ENCODE measurements at places on chromosomes 5 and 9.
A peak's percentile ranks its signal among the peaks of the same experiment; 100 is the strongest.

DNA sequence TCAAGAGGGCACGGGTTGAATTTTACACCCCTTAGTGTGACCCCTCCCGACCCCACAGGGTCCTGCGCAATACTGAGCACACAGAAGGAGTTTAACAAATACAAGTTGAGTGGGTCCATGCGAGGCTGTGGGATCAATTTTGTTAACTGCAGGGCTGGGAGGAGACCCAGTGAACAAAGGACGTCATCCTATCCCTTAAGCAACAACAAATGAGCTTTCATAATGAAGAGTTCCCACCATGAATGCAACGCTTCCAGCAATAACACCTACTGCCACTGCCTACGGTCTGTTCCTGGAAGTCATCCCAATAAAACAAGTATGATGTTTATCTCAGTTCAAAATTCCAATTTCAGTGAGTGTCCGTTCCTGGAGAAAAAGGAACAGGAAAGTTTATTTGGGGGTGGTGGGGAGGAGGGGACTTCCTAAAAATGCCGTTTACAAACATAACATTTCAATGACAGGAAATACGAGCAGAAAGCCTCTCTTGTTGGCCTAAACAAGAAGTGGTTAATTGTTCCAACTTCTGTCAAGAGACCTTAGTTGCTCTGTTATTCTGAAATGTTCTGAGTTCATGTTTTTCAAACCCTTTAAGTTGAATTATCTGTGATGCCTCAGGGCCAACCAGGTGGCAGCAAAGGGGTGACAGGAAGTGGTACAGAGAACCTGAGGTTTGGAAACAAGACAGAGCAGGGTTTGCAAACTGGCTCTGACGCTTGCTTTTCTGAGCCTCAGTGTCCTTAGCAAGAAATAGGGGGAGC, 65.8 kb upstream of the PLPP6 start:
- no peak for DNase-seq

DNA sequence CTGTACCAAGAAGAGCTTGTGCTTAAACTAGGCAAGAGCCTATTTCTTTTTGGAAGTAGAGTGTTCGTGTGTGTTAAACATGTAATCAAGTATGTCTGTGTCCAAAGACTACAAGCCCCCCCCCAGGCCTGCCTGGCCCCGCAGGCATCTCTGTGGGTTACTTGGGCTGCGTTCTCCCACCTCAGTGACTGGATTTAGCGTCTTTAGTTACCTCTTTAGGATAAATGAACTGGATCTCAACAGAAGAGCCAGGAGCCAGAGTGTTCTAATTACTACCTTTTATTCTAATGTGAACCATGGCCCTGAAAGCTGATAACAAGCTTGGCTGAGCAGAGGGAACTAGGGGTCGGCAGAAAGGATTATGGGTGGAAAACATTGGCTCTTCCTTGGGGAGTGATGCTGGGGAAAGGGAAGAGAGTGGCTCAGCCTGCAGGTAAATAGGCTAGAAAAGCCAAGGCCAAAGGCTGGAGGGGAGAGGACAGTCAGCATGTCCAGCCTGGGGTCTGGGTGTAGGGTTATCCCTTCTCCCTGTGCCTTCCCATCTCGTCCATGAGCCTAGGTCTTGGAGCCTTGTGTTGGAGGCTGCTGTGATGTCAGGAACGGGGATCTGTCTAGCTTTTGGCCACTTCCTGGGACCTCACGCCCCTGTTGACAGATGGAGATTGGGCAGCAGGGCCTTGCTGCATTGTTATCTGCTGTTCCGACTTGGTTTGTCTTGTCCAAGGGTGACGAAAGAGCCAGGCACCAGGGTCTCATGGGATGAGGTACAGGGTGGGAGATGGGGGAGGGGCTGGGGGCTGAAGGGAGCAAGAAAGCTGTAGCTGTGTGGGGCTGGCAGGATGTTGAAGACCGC, 11.1 kb downstream of the CD74 start:
- no peak for DNase-seq

GRCh38 chr5:76715736-76716455, at the start of gene F2R:
Gene F2R, plus strand, starts transcription at chr5:76716126. Its CDS starts 182 bp downstream, at chr5:76716308.
- peak; percentile 84 for DNase-seq

DNA sequence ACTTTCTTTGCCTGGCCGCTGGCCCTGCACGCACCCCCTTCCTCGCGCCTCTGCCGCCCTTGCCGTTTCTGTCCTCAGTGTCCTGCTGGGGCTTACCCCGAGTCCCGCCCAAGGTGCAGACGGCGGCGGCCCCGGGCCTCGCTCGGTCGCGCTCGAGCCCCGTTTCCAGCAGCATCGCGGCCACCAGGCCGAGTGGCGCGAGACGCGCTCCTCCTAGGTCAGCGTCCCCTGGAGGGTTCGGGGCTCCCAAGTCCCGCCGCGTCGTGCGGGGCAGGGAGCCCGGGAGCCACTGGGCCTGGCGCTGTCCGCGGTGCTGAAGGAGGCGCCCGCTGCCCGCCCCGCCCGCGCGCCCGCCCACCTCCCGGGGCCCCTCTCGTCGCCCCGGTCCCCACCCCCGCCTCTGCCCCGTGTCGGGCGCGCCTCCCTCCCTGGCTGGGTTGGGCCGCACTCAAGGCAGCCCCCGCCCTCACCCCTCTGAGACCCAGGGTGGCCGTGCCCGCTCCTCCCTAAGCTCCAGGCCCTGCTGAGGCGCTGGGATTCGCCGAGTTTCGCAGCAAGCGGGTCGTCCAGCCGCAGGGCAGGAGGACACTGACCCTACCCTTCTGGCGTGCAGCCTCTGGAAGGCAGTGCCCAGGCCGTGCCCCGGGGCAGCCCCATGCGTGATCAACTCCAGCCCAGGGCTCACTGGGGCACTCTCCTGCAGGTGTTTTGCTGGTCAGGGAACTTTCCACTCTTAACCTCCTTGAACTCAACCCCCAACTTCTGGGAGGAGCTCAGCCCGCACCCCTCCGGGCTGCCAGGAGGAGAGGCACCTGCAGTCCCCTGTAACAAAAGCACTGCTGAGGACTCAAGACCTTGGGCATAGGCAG, at the start of gene LHX3:
TSS of gene LHX3 (minus strand) at position 291 of the 869 bp plus-strand sequence. CDS start at position 175, 116 bp downstream.
- DNase-seq: peak; percentile 31

DNA sequence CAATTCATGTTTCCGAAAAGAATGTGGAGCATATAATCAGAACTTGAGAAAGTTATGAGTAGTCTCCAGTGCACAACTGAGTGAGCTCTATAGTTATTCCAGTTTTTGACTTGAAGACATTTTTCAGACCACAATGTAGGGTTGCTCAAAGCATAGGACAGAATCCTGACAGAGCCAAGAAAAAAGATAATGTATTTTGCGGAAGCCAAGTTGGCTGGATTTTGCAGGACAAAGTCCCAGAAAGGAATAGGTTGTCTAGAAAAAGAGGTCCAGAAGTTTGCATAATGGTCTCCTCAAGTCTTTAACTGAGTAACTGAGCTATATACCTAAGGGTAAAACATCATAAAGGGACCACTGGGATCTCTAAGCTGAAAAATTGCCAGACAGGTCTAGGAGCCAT, 1028.0 kb downstream of the TAF11L14 start:
- DNase-seq: no peak

- DNase-seq: no peak
Observed at GRCh38 chr5:163161512-163161911, 275.9 kb upstream of the CCNG1 start.

- no peak for DNase-seq
Observed at GRCh38 chr5:1118231-1118698, 6.4 kb upstream of the SLC12A7 start.

GRCh38 chr5:171207256-171207847, 101.7 kb upstream of the TLX3 start:
- DNase-seq: peak; percentile 66

DNA sequence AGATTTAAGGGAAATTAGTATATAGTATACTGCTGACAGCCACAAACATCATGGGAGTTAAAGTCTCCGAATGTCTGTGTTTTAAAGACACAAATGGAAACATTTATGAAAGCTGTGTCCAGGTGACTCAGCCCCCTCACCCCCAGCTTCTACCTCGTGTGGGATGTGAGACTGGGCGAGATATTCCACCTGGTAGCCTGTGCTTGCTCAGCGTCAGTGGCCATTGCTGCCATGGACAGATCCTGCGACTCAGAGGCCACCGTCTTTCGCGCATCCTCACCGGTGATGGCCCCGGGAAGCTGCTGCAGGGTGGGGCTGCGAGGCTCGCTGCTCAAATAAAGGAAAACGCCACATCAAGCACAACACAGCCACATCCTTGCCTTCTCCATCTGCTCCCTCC, 31.2 kb upstream of the EXOC3 start:
- DNase-seq: no peak

- no peak for DNase-seq
Observed at GRCh38 chr9:124758061-124758460, 13.1 kb downstream of the NR6A1 start.

DNA sequence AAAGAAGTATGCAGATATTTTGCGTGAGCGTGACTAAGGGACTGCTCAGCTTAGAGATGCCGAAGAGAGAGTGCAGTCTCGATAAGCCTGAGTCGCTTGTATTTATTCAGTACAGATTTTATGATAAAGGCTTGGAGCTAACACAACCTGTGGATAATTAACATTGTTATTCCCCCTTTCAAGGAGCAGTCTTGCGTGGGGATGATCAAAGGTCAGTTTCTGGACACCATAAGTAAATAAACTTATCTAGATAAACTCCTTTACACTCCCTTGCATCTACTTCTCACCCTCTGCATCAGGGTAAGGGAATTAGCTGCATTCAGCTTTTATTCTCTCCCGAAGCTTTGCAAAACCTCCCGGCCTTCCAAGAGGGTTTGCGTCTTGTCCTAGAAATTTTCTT, 357.8 kb upstream of the ST8SIA4 start:
- DNase-seq: no peak

DNA sequence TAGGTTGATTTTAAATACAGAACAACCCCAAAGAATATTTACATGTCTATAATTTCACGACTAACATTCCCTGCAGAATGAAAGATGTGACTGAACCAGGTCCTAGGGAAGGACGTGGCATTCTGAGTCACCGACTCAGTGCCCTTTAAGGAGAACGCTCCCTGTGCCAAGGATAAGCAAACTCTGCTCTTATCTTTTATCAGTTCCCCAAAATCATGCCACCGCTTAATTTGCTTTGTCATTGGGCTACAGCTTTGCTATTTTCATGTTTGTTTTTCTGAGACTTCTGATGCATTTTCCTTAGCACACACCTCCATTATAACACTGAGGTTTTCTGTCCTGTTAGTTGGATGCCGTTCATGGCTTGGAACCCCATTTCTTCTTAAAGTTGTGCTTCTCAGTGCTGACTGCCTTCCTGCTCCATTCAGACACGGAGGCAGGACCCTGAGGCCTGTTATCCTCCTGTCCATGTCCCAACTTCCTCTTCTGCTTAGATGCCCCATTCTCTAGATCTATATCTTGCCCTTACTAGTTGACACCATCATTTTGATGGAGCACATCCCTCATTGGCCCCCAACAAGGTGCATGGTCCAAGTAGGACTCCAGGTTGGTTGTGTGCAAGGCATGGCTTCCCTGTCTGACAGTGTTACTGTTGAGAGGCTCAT, 11.2 kb upstream of the SEMA4D start:
- no peak for DNase-seq

DNA sequence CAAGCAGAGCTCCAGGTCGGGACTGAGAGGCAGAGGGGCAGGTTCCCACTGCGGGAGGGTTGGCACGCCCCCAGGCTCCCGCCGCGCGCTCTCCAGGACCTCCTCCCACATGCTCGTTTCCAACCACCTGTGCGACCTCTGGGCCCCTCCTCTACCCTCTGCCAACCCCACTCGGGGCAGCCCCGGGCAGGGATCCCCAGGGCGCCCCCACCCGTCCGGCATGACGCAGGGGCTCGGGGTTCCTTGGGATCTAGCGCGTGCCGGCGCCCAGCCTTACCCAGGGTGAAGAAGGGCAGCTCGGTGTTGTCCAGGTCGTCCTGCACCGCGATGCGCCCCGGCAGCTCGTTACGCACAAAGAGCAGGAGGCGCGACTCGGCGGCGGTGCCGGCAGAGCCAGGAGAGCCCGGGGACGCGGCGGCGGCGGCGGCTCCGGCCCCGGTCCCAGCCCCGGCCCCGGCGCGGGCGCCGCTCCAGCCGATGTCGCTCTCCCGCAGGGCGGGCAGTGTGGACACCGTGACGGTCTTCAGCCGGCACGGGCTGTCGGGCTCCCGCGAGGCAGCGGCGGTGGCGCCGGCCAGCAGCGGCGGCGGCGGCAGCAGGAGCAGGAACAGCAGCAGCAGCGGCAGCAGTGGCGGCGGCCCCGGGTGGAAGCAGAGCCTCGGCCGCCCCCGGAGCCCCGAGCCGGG, 494 bp downstream of the ASTN2 start:
- DNase-seq: peak; percentile 0

GRCh38 chr9:37382161-37382981, 40.1 kb upstream of the GRHPR start:
- DNase-seq: no peak

- DNase-seq: no peak
Observed at GRCh38 chr9:95085861-95086563, 231.5 kb downstream of the FANCC start.

GRCh38 chr5:13695076-13695712, 249.3 kb downstream of the DNAH5 start:
- DNase-seq: peak; percentile 3
